Stimulated activated CD8-positive, alpha-beta memory T cell treated with anti-CD3 and anti-CD28 coated beads, Interleukin-4, amount 100 ng/mL, for 1 hour (primary cell): ENCODE measurements at places on chromosomes 5 and 9.

DNA sequence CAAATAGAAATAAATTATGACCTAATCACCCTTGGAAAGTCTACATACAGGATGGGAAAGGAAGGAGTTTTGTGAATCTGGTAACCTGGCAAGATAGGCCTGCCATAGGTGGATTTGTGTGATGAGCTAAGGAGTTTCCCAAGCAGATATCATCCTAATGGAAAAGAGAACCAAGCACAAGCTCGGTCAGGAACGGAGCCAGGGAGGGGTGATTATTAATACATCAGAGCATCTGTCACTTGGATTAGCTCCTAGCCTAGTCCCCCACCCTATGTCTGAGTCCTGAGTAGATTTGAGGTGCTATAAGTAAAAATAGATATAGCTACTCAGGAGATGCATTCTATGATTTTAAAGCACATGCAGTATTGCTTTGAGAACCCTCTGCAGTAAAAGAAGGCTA, 57.3 kb upstream of the SMARCA2 start:
- no peak for DNase-seq

DNA sequence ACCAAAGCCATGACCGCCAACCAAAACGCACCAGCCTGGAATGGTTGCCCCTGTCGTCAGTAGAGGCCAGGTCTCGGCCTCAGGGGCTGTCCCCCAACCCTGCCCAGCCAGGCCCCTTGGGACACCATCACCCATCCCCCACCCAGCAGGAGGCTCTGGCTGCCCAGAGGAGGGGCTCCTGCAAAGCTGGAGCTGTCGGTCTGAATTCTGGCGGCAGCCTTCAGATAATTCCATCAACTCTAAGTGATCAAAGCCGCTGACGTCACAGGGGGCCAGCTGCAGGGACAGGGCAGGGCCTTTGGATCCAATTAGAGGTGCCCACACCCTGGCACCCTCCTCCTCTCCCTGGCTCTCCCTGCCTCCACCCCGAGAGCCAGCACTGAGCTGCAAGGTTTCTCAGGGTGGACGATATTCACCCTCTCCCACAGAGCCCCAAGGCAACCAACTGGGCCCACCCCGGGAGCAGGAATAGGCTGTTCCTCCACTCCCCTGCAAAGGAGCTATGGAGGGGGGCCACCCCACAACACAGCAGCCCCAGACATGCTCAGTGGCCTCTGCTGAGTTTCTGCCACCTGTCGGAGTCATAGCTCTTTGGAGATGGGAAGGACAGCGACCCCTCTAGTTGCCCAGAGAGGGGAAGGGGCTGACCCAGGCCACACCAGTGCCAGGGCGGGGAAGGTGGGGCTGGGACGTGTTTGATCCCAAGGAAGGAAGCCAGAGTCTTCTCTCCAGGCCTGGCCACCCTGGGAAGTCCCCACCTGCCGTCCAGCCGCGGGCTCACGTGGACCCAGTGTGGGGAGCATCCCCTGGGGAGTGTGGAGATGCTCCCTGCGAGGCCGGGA, 78.4 kb downstream of the NTNG2 start:
- no peak for DNase-seq

DNA sequence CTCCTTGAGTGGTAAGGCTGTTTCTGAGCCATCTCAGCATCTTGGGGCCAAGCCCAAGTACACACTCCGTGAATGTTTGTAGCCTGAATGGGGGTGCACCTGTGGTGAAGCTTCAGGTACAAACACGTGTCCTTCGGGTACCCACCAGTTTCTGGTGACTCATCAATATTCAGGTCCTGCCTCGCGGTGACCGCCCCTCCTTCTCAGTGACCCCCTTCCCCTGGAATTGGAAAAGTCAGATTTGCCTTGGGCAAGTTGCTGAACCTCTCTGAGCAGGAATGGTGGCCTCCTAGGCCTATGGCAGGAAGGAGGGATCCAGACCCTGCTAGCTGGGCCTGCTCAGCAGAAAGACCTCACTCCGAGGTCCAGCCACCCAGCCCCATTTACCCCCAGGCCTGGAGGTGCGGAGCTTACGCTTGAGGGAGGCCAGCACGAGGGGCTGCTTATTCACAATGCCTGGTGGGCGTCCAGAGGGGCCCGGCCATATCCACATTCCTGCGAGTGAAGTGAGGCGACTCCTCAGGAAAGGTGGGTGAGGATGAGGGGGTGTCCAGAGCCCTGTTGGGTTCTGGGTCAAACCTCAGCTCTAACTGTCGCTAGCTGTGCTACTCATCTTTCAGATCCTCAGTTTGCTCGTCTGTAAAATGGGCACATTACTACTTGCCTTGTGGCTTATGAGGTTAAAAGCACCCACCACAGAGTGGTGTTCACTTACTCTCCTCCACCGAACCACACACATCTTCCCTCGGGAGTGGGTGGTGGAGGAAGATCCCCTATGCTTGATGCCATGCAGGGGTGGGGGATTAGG, 7.0 kb downstream of the ADGRD2 start:
- DNase-seq: no peak

DNA sequence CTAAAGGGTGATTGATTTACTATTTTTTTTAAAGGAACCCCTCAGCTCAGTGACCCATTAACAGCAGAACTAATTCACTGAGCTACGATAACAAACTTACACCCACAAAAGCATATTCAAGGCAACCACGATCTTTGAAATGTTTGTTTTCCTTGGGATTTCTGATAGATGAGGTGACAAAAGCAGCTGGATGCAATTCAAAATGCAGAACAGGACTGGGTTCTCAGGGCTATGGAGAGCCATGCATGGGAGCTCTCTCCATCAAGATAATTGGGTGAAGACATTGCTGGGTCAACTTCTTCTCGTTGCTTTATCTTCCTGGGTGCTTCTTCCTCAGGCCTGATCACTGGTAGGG, 60.1 kb downstream of the PAPPA start:
- DNase-seq: no peak

- DNase-seq: no peak
Observed at GRCh38 chr9:137556069-137556838, 4.6 kb downstream of the MRPL41 start.

DNA sequence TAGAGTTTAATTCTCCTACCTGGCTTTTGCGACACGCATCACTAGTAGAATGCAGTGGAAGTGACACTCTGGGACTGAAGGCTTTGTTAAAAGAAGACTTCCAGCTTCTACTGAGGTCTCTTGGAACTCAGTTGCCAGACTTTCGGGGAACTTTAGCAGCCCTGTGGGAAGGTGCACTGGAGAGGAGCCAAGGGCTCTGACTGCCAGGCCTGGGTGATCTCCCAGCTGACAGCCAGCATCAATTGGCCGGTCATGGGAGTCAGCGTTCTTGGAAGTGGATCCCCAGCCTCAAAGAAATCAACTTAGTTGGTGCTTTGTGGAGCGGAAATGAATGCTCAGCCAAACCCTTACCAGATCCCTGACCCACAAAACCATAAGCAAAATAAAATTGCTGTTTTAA, 87.1 kb downstream of the OSTF1 start:
- no peak for DNase-seq

GRCh38 chr9:137078701-137079400, 1.5 kb downstream of the UAP1L1 start:
- no peak for DNase-seq

DNA sequence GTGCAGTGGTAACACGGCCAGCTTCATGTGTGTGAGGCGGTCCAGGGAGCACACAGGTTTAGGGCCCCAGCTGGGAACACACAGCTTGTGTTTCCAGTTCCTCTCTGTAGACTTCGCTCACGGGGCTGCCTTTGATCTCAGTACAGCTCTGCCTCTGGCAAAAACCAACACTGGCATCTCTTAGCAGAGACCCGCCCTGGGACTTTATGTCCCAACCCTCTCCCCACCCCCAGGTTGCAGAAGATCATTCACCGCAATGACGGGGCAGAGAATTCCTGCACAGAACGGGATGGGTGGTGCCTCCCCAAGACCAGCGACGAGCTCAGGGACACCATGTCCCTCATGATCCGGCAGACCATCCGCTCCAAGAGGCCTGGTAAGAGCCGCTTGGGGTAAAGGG, 5.2 kb upstream of the CEL start:
- no peak for DNase-seq

- no peak for DNase-seq
Observed at GRCh38 chr9:15778861-15779260, 226.0 kb downstream of the CCDC171 start.

DNA sequence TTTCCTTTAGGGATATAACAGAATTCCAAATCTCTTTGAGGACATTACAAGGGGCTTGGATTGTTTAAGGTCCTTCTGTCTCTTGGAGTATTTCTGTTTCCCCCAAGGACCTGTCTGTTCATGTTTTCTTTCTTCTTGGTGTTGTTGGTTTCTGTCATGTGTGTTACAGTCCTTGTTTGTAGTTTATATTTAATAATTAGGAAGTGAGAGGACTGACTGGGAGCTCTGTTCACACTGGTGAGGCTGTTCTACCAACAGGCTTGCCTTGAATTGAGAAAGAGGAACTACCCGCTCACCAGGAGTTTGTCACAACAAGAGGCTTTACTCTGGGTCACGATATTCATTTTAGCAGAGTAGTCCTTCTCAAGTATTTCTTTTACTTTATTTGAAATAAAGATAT, 119.2 kb upstream of the SV2C start:
- DNase-seq: no peak

GRCh38 chr5:93721071-93721470, 20.3 kb downstream of the POU5F2 start:
- DNase-seq: no peak

- DNase-seq: no peak
Observed at GRCh38 chr5:124760608-124761007, 14.2 kb upstream of the ZNF608 start.

DNA sequence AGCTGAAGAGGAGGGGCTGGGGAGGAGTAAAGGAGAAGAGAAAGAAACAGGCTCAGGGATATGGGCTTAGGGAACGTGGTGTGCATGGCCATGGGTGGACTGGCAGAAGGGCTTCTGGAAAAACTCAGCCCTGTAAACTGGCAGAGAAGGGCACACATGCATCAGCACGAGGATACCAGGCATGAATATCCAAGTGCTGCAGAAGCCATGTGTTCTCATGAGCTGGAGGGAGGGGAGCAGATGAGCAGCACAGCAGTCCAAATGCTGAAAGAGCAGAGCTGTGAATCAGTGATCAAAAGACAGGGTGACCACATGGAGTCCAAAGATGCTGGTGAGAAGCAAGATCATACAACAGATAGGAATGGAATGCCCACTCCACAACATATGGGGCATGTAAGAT, 72.3 kb downstream of the SEMA5A start:
- no peak for DNase-seq

GRCh38 chr9:17927616-17928015, 348.8 kb downstream of the SH3GL2 start:
- DNase-seq: no peak

DNA sequence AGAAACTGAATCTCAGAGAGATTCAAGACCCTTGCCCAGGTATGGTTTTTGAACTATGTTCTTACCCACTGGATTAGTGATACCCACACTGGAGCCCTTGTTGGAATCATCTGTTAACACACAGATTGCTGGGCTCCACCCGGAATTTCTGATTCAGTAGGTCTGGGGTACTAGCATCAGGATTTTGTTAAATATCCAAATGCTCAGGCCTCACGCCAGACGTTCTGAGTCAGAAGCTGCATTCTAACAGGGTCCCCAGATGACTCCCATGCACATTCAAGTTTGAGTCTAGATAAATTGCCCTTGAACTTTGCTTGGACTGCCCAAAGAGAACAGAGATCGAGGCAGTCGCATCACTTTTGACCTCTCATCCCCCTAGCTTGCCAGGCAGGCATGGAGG, 182.0 kb upstream of the WWC1 start:
- no peak for DNase-seq

DNA sequence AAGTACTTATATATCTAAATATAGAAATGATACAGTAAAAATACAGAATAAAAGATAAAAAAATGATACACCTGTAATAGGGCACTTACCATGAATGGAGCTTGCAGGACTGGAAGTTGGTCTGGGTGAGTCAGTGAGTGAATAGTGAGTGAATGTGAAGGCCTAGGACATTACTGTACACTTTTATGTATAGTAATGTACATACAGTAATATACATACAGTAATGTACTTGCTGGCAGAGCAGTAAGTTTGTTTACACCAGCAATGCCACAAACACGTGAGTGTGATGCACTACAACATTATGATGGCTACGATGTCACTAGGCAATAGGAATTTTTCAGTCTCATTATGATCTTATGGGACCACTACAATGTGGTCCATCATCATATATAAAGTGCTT, 34.2 kb downstream of the SUSD1 start:
- no peak for DNase-seq

- DNase-seq: no peak
Observed at GRCh38 chr5:146238973-146239372, 35.6 kb downstream of the RBM27 start.

DNA sequence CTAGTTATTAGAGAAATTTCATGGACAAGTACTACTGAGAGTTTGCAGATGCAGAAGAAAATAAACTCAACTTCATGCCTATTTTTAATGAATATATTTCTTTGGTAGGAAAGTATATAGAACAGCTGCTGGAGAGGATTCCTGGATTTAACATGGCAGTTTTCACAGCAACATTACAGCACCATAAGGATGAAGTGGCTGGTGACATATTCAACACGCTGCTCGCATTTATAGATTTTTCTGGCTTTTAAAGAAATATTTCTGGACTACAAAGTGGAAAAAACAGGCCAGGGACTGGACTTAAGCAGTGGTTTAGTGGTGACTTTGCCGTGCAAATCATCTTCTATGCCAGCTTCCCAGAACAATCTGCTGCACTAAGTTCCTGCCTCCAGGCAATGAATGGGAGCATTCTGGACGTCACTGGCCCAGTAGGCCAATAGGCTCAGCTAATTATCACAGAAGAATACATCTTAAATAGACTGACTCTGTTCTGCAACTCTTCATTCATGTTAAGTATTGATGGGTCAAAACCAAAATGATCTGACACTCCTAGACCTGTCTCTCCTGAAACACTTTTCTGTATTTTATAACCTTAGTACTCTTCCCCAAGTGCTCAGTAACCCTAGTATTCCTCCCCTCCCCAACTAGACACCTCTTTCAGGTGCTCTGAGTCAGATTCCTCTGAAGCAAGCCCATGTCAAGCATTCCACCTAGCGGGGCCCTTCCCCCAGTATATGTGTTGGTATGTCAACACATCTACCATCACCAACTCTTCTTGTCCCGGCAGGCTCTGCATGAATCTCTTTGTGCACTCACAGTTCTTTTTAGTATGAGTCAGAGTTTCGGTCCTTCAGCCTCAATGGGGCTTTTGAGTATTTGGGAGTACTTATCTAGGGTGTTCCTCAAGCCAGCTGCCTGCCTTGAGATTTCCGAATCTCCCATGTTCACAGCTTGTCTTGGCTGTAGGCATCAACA, 625.5 kb downstream of the CHSY3 start:
- DNase-seq: no peak

DNA sequence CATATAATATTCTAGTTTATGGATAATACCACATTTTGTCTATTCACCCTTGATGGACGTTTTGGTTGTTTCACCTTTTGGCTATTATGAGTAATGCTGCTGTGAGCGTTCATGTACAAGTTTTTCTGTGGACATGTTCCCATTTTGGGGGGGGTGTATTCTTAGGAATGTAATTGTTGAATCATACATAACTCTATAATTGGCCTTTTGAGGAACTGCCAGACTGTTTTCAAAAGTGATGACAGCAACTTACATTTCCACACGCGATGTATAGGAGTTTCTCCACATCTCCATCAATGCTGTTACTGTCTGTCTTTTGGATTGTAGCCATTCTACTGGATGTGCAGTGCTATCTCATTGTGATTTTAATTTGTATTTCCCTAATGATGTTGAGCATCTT, 69.8 kb downstream of the SLC46A2 start:
- no peak for DNase-seq

GRCh38 chr9:130444565-130445221, at the start of gene ASS1:
Gene ASS1 (plus strand): TSS chr9:130444961. CDS start chr9:130452229, 7,268 bp downstream.
- DNase-seq: no peak
